ENCODE measurements at places on chromosomes 2 and 18.
A peak's percentile ranks its signal among the peaks of the same experiment; 100 is the strongest.

DNA sequence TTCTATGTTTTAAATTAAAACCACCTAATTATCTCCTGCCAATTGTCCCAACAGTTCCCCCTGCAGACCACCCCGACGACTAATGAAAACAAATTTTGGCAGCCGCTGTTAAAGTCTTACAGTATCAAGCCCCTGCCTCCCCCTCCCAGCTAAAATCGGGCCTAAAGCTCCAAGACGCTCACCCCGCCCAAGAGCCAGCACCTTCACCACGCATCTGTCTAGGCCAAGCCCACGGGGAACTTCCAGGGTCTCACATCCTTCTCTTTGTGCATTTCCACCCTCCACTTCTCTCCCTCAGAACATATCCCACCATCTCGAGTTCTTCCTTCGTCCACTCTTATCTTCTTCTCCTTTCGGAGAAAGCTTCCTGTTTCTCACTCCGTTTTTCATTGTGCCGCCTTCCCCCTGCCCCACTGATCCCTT, 445 bp downstream of the PRPF40A start:
- no peak for DNase-seq

GRCh38 chr2:162343824-162344616, at the start of gene GCA:
Gene GCA, plus strand, starts transcription at chr2:162344132. Its CDS starts 117 bp downstream, at chr2:162344249.
- DNase-seq = peak; percentile 96

DNA sequence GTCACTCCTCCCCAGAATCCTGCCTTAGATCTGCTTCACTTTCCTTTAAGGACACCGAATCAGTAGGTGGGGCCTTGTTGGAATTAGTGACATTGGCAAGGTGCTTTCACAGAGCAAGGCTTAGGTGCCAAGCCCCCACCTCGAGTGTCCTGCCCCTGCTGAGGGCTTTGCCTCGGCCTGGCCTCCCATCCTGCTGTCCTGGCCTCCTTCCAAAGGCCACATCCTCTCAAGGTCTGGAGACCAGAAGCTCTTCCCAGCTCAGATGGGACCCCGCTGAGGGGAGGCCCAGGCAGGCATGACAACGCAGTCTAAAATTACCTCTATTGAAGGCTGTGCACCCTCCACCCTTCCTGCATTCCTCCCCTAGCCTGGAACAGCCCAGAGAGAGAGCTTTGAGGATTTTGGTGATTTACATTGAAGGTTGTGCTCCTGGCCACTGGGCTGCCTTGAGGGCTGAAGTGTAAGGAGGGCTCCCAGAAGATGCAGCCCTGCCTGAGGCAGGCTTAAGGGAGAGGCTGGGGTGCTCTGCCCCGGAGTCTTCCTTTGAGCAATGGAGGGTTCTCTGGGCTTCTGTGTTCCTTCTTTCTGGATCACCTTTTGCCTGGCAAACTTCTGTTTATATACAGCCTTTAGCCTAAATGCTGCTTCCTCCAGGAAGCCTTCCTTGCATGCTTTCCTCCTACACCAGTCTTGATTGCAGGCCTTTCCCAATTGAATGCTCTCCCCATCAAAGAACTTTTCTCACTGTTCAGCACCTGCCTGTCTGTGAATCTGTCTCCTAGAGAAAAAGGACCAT, 154.4 kb downstream of the DDX1 start:
- DNase-seq = no peak

- DNase-seq = no peak
Measured at GRCh38 chr18:10100941-10101701, 187.3 kb downstream of the VAPA start.

DNA sequence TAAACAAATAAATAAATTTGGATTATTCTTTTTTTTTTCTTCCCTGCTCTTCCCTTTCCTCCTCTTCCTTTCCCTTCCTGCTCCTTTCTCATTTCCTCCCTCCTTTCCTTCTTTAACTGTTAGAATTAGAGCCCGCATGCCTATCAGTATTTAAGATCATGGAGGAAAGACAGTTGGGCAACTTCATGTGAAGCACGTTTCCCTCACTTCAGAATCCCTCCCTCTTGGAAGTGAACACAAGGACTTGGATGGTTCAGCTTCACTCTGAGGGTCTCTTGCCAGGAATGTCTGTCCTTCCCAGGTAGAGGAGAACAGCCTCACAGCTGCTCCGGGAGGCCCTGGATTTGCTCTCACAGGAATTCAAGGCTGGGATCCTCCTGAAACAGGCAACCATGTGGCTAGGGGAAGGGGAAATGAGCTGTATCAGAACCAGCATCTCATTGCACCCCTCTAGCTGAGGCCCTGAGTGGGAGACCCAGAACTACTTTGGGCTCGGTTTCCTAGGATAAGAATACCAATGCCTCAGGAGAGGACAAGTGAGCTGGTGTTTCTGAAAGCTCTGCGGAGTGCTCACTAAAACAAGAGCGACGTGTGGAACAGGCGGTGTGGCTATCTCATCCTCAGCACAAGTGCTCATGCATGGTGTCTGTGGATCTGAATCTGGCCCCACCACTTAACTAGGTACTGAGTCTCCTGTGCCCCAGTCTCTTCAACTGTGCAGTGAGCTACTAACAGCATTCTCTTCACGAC, 230.5 kb downstream of the MYCN start:
- DNase-seq = no peak

Data from uterus (tissue), 4 donors.